ENCODE measurements at places on chromosomes 7 and 10.

GRCh38 chr10:126407831-126408230 lies 19.6 kb upstream of the ADAM12 start:
- peak; percentile 26 for DNase-seq

DNA sequence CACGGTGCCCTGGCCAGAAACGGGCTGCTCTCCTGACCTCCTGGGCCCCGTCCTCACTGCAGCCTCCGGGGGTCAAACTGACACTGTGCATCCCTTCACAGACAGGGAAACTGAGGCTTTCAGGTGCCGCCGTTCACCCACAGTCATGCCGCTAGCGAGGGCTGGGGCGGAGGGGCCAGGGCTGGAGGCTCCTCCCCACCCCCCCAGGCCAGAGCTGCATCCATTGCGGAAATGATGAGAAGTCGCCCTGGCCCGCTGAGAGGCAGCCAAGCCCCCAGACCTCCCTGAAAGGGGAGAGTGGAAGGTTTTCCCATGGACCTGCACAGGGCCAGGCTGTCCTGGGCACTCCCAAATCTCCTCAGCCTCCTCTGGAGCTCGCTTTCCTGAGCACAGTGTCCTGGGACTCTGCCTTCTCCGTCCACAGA lies 16.5 kb upstream of the INPP5A start:
- DNase-seq = no peak

DNA sequence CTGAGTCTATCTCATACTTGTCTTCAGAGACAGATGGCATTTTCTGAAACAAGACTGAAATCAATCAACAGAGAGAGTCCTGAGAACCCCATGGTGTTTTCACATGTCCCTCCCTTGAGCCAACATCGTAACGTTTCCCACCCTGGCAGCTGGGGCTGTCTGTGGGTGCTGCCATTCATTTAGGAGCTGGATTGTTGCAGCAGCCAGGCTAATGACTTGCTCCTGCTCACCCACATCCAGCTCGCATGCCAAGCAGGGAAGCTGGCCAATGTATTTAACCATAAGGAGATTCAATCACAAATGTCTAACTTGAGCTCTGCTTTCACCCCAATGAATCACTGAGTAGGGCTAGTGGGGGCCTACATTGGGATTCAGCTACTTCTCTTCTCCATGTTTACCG lies 146.1 kb downstream of the ADRA2A start:
- no peak for DNase-seq

- DNase-seq = no peak
These were observed 12.2 kb downstream of the FOXP2 start for GRCh38 chr7:114426824-114427223.

DNA sequence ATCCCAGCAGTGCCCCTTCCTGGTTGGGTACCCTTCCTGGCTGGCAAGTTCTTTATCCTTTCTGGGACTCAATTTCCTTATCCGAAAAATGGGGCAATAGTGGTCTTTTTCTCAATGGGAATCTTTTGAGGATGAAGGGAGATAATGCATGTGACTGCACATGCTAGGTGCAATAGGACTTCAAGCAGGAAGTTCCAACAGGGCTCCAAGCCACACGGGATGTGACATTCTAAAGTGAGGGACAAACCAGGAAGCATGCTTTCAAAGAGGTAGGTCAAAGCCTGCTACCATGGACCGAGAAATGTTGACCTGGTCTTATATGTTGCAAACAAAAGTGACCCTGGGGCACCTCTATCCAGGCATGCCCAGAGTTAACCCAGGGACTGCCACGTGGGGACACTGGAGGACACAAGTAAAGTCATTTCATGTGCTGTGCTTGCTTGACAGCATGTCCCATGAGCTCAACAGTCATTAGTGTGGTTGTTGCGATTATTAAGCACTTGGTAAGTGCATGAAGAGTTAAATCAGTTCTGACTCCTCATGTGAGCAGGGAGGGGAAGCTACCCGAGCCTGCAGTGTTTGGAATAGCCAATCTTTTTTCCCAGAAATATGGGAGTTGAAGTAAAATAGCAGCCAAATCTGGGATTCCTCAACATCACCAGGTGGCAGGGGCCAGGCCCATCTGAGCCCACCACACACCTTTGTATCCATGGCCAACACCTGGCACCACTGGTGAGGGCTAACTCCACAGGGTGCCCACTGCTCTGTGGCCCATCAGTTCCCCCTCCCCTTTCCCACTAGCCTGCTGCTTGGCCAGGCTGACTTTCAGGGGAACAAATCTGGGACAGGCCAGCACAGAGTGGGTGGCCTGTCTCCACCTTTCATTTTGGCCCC lies 5.7 kb downstream of the ARHGAP22 start:
- DNase-seq = no peak

GRCh38 chr7:125074141-125074540 lies 144.5 kb upstream of the POT1 start:
- no peak for DNase-seq

- DNase-seq = no peak
These were observed 698.9 kb downstream of the PARD3 start for GRCh38 chr10:34116220-34116641.

GRCh38 chr10:46527241-46527811 lies 29.1 kb downstream of the GPRIN2 start:
- DNase-seq = no peak

GRCh38 chr10:12945690-12946359 lies 55.7 kb downstream of the CCDC3 start:
- no peak for DNase-seq

GRCh38 chr10:65123120-65123519 lies 1601.9 kb downstream of the REEP3 start:
- DNase-seq = no peak

GRCh38 chr10:102020938-102021337 lies 35.0 kb downstream of the ARMH3 start:
- no peak for DNase-seq

DNA sequence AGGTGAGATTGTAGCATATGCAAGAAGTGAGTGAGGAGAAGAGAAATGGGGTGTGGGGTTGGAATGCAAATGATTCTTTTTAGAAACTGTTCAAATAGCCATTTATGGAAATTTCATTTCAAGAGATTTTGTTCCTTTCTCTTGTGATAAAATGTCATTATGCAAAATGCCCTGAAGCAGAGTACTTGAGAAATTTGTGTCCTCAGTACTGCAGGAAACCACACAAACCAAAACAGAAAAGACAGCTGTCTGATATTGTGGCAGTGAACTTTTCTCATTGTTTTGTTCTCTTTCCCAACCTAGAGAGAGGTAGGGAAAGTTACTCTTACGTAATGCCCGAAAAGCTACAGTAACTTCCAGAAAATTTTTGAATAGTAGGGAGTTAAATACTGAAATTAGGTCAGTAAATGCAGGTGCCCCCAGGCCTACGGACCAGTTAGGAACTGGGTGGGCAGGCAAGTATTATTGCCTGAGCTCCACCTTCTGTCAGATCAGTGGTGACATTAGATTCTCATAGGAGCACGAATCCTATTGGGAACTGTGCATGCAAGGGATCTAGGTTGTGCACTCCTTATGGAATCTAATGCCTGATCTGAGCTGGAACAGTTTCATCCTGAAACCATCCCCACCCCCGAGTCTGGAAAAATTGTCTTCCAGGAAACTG lies 34.0 kb downstream of the DLD start:
- no peak for DNase-seq

GRCh38 chr7:100693312-100694097 lies 545 bp downstream of the GIGYF1 start:
- DNase-seq = no peak

DNA sequence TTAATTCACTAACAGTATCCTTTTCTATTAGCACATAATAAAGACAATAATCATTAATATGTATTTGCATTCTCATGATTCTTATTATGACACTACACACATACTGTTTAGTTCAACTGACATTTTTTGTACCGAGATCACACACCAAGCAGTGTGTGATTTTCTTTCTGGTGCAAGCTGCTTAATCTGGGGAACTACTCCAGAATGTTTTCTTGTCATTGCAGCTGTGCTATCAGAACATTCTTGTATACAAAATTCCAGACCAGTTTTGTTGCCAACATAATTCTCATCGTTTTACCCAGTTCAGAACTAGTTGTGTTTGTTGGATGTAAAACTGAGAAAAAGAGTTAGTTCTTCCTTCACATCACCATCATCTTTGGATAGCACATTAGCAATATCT lies 37.4 kb downstream of the VKORC1L1 start:
- DNase-seq = no peak

GRCh38 chr10:102009801-102010425 lies 46.1 kb downstream of the ARMH3 start:
- DNase-seq = peak; percentile 92

GRCh38 chr10:48982584-48982983 lies 42.9 kb upstream of the LRRC18 start:
- DNase-seq = peak; percentile 33

DNA sequence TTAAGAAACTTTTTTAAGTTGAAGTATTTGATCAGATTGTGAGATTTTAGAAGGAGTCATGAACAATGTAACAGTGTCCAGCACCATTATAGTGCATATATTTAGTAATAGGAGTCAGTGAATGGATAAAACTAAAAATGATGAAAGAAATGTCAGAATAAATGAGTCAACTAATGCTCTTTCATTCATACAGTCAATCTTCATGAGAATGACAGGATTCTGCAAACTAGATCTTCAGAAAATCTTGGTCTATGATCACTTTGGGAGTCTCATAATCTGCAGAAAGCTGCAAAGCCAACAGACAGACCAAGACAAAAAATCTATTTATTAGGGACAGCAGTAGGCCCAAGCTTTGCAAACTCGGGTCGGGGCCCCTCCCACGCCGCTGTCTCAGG lies 710 bp downstream of the RNLS start:
- no peak for DNase-seq

DNA sequence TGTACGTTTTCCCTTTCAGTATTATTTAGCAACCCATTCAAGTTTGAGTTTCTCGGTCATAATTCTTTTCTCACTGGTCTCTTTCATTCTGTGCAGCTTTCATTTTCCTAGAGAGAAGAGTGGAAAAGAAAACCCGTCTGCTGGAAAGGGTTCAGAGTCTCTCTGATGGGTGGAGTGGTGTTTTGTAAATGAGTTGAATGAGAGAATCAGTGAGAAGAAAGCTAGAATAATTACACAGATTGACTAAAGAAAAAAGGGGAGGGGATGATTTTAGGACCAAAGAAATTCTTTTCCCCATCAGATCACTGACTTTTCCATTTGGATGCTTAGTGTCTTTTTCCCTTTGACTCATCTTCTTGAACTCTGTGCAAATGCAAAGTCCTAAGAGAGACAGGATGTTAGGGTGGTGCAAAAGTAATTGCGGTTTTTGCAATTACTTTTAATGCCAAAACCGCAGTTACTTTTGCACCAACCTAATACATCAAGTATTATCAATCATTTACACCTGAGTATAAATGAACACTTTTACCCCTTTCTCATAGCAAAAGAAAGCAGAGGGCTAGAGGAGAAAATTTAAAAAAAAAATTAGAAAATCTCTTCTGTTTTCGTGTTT lies 242.1 kb upstream of the SP4 start:
- no peak for DNase-seq

GRCh38 chr10:111356571-111356970 lies 279.7 kb downstream of the ADRA2A start:
- DNase-seq = no peak

DNA sequence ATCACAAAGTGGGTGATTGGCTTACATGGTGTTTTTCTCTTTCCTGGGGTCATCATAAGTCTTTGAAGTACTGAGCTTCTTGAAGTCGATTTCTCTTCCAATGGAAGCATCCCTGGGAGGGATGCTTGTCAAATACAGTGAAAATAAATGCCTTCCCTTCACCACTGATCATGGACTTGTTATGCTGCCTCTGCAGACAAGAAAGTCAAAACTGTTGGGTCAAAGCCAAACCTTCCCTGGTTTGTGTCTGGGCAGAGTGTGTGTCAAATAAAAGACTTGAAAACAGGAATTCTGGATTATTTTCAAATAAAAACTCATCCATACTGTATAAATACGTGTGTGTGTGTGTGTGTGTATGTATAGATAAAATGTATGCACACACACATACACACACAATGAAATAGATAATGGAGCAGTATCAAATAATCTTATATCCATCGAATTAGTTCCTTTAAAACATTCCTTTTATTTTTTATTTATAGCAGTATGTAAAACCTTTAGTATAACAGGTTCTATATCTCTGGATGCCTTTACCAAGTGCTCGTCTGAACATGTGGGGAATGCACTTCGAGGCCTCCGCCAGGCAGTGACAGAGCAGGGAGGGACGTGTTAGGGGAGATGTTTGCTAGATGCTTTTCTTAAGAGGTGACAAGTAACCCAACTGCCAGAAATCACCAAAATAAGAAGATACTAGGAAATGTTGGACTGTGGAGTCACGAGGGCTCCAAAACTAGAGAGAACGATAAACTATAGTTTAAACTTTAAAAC lies 27.2 kb upstream of the WNT16 start:
- no peak for DNase-seq

- no peak for DNase-seq
These were observed 22.7 kb downstream of the JAZF1 start for GRCh38 chr7:28157831-28158416.

DNA sequence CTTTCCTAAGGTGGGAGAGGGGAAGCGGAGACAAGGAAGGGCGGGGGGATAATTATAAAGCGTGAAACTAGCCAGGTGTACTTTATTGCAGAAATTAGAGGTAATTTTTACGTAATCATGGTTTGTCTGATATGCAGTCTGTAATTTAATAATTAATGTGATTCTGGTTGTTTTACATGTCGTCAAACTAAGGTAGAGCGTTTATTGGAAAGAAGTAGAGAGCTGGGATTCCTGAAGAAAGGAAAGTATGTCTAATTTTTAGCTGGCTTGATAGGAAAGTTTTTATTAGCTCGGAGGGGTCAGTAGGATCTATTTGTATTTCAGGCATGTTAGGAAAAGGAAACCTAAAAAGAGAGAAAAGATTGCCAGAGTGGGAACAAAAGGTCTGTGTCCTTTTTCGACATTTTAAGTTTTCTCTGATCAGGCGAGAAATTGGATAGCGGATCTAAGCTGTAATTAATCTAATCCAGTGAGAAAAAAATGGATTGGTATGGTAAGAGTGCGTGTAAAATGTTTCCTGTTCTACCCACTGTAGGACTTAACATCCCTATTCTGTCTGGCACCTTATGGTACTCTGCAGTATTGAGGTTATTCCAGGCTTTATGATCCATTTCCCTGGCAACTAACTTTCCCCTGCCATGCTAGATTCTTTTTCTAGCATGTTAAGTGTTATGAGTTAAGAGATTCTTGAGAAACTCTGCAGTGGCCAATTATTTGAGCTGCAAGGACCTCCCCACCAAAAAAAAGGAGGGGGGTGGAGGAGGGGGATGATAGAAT lies 1.4 kb downstream of the CELF2 start:
- no peak for DNase-seq

DNA sequence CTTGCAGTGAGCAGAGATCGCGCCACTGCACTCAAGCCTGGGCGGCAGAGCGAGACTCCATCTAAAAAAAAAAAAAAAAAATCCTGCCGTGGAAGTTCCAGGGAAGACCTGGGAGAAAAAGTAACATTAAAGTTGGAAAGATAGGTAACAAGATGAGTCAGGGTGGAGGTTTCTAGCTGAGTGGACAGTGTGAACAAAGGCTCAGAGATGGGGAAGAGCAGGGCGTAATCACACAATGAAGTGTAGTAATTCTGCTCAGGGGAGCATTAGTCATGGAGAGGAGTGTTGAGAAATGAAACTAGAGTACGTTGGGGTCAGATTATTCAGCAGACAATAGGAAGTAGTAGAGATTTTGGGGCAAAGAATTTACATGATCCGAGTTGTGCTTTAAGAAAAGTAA lies 21.6 kb upstream of the WASL start:
- peak; percentile 47 for DNase-seq

- DNase-seq = no peak
These were observed 14.3 kb downstream of the GHRHR start for GRCh38 chr7:30977896-30978564.

- peak; percentile 24 for DNase-seq
These were observed 18.5 kb upstream of the ACBD5 start for GRCh38 chr10:27258838-27259812.
